ENCODE measurements at places on chromosomes 13 and 19.

DNA sequence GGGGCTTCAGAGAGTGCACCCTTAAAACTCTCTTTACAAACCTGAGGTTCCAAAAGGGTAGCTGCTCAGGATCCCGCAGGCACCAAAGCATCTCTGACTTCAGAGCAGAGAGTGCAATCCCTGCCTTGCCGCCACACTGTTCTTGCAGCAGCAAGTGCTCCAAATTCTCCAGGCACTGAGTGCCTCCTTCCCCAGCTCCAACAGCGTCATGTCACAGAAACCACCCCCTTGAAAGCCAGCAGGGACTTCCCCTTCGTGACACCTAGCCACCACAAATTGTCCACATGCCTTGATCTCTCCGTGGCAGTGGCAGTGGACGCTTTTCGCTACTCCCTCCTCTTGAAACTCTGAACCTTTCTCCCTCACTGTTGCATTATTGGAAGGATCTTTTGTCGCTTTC, 39.9 kb downstream of the MBNL2 start:
- no peak for ATAC-seq

DNA sequence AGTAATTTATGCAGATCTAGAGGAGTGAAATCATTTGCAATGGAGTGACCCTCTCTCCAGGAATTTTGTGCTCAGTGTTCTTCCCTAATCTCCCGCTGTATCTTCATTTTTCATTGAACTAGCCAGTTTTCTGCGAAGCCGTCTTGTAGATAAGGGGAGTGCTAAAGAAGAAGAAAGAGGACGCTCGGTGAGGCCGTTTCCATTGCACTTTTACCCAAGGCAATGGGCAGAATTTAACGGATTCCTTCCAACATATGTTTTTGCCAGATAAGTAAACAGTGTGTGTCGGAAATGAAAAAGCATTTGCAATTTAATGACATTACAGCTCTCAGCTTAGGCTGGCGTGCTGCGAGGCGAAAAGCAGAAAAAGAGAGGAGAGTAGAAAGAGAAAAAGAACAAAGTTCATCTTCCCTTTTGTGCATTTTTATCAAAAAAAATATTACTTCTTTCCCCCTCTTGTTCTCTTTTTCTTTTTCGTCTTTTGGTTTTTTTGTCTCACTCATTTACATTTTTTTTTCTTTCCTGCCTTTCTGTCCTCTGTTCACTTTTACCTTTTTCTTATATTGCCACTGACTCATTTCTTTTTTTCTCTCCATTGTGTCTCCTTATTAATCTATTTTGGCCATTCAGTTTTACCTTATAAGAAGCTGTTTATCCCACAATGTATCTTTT, 49.9 kb downstream of the SOX21 start:
- ATAC-seq = no peak

GRCh38 chr13:108227651-108228272, 9.6 kb downstream of the ABHD13 start:
- ATAC-seq = no peak

- peak; percentile 52 for ATAC-seq
These were observed 2.3 kb downstream of the JUNB start for GRCh38 chr19:12793290-12794195.

DNA sequence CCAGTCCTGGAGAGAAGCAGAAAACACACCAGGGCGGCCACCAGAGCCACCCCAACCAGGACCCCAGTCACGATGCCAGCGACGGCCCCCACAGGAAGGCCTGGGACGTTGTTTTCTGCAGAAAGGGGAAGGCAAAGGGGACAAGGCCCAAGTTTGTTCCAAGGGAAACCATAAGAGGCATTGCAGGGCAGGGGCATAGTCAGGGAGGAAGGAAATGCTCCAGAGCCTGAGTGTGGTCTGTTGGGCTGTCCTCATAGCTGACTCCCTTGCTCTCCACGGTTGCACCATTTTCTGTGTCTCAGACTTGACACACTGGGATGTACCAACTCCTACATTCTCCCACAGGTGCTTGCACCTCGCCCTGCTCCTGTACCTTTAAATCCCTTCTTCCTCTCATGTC, 5.2 kb downstream of the CEACAM4 start:
- ATAC-seq = no peak

DNA sequence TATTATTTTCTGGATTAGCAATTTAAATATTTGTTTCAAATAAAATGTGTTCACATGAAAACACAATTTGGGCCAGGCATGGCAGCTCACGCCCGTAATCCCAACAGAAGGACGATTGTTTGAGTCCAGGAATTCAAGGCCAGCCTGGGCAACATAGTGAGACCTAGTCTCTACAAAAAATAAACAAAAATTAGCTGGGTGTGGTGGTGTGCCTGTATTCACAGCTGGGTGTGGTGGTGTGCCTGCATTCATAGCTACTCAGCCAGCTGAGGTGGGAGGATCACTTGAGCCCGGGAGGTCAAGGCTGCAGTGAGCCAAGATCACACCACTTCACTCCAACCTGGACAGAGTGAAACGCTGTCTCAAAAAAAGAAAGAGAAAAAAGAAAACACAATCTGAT, 46.4 kb downstream of the KPNA3 start:
- no peak for ATAC-seq

- ATAC-seq = peak; percentile 55
These were observed 14.0 kb upstream of the TUBB4A start for GRCh38 chr19:6516018-6516658.

GRCh38 chr13:27783111-27783510, 9.2 kb upstream of the GSX1 start:
- ATAC-seq = no peak

GRCh38 chr13:109899748-109900147, 113.4 kb upstream of the IRS2 start:
- ATAC-seq = no peak

DNA sequence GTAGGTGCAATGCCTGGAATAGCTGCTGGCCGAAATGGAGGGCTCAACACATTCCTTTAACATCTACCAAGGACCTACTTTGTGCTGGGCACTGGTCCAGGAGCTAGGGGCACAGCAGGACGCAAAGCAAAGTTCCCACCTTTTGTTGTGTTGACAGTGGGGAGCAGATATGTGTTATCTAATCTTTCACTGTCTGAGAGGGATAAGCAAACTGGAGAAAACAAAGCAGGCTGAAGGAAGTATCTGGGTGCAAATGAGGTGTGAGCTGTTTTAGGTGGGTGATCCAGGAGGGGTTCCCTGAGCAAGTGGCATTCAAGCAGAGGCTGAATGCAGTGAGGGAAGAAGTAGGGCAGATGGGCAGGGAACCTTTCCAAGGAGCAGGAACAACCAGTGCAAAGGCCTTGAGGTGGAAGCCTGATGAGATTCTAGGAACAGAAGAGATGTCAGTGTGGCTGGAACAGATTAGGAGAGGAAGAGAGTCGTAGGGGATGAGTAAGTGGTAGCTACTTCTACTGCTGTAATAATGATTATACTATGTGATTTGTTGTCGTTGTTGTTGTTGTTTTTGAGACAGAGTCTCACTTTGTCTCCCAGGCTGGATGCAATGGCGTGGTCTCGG, 2.2 kb upstream of the PLAUR start:
- no peak for ATAC-seq

DNA sequence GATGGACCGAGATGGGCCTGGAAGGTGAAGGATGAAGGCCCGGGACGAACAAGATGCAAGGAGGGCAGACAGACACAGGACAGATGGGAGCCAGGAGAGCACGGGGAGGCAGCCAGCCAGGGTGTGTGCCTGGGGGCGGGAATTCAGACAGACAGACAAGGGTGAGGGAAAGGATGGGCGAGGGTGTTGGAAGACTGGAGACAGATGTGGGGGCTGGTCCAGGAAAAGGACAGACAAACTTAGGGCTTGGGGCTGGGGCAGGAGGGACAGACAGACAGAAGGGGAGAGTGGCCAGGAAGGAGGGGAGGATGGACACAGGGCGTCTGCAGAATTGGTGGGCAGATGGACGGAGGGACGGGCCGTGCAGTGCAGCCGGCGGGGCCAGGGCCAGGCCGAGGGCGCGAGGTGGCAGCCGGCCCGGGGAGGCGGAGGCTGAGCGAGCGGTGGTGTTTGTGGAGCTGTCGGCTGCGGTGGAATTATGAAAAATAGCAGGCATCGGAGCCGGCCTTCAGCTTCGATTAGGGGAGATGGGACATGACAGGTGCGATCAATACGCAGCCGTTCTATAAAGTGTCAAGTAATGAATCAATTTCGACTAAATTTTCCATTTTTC, 4.6 kb upstream of the ERFL start:
- ATAC-seq = no peak

- no peak for ATAC-seq
These were observed 119.2 kb downstream of the KLF5 start for GRCh38 chr13:73177916-73178565.

DNA sequence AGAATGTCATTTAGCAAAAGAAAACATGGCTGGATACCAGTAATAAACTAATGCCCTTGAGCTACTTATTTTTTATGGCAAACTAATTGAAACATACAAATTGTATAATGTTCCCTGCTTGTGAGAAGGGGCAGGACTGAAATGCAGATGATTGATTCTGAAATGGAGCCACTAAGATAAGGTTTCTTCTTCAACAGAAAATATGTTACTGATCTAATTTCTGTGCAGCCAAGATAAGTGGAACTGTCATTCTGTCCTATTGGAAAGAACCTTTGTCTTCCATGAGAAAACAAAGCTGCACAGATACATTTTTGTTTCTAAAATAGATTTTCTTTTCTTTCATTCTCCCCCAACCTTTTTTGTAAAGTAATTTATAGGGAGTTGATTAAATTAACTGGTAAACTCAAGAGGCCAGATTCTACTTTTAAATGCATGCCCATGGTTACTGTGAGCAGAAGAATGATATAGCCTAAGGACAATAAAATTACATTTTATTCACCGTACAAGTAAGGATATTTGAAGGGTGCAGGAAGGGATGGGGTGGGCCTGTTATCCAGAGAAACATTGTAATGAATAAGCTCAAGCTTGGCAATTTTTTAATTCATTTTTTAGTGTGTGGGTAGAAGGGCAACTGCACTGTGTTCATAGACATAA, 39.9 kb downstream of the STARD13 start:
- ATAC-seq = no peak

- ATAC-seq = no peak
These were observed 7.2 kb downstream of the VSTM2B start for GRCh38 chr19:29532956-29533355.

- no peak for ATAC-seq
These were observed 19.7 kb downstream of the ADGRE3 start for GRCh38 chr19:14654786-14655560.
